HS-5 (cell line): ENCODE measurements at places on chromosomes 1 and 21.

- DNase-seq, result no peak
These were observed 12.8 kb downstream of the PDE9A start for GRCh38 chr21:42666023-42666747.

DNA sequence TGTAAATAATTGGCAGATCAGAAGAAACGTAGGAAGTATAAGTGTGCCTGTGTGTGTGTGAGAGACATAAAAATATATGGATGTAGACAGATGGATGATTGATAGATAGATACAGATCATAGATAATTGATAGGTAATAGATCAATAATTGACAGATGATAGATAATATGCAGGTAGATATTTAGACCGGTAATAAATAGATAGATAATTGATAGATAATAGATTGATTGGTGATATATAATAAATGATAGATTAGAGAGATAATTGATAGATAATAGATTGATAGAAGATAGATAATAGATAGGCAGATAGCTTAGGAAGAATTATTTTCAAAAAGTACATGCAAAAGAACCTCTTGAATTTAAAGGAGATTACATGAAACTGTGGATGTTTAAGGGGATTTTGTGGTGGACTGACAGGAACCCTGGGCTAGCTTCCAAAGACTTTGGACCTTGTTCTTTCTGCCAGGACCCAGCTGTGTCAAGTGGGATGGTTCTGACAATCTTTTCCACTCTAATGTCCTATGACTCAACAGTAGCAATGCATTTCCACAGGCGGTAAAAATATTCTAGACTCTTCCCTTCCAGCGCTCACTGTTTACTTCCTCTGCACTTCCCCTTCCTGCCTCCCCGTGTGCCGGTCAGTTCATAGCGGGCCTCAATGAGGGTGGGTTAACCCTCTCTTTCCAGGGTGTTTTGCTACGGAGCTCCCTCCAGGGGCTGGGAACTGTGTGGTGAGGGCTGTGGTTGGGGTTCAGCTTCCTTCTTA is 39.4 kb downstream of the KCNJ15 start:
- DNase-seq, result no peak

GRCh38 chr1:91567583-91567982 is 66.9 kb downstream of the CDC7 start:
- DNase-seq, result no peak

- DNase-seq, result no peak
These were observed 31.4 kb upstream of the CLSTN1 start for GRCh38 chr1:9855186-9855585.

GRCh38 chr1:51690285-51690961 is 73.5 kb downstream of the OSBPL9 start:
- peak; percentile 72 for DNase-seq

DNA sequence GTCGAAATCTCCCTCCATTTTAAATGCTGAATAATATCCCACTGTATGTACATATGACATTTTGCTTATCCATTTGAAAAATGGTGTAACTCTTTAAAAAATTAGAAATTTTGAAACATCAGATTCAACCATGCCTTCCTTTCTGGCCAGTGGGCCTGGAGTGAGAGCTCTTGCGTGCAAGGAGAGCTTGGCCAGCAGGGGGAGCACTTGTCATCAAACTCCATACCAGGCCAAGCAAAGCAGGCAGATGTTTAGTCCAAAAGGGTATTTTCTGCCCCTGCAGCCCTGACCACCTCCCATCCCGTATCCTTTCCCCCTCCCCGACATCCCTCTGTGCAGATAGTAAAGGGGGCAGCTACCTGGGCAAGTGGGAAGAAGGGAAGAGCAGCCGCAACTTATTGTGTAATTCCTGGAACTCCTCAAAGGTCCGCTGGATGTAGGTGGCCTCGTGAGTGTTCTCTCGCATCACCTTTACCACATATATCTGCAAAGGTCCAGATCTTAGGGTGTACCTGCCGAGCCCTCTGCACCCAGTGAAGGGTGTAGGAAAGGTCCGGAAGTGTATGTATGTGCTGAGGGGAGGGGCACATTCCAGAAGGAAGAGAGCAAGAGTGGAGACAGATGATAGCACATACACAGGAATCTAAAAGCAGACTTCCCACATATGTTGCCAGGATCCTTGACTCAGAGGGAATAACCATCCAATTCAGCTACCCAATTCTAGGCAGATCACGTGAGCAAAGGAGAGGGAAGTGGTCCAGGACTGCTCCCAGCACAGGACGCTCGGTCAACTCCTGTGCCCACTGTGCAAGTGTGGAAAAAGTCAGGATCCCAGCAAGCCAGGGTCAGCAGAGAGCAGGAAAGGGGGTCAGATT is 19.9 kb upstream of the PPP1R15B start:
- DNase-seq, result no peak
